ENCODE measurements at places on chromosomes 13 and 19.
A peak's percentile ranks its signal among the peaks of the same experiment; 100 is the strongest.

GRCh38 chr13:64186503-64187250, 2771.0 kb upstream of the PCDH20 start:
- no peak for DNase-seq

DNA sequence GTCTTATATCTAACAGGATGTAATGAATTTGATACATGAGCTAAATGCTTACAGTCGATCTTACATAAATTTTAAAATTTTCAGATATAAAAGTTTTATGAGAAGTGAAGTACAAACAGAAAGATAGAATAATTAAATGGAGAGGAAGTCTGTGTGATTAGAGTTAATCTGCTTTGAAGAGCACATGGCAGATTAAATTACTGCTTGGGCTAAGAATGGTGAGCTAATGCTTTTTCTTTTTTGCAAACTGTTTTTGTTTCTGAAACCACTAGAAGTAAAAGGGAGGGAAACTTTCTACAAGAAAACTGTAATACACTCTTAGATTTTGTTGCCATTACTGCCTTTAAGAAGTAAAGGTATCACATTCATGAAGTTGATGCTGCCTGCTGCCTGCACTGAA, 96.3 kb upstream of the SPRY2 start:
- no peak for DNase-seq

DNA sequence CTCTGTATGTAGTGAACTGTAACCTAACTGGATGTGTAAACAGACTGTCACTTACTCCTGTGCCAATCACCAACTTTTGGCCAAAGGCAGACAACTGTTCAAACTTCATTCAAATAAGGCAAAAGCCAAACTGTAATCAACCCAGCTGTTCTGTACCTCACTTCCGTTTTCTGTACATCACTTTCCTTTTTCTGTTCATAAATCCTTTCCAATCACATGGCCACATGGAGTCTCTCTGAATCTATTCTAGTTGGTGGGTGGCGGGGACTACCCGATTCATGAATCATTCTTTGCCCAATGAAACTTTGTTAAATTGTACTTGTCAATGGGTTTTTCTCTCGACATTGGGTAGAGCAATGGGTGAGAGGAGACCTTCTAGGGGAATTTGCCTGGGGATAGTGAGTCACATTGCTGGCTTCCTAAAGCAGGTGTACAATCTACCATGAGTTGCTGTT, 178.3 kb upstream of the RFC3 start:
- no peak for DNase-seq

- DNase-seq: no peak
Measured at GRCh38 chr13:52029569-52029968, 5.1 kb downstream of the UTP14C start.

GRCh38 chr13:29991343-29991742, 140.9 kb upstream of the UBL3 start:
- no peak for DNase-seq

DNA sequence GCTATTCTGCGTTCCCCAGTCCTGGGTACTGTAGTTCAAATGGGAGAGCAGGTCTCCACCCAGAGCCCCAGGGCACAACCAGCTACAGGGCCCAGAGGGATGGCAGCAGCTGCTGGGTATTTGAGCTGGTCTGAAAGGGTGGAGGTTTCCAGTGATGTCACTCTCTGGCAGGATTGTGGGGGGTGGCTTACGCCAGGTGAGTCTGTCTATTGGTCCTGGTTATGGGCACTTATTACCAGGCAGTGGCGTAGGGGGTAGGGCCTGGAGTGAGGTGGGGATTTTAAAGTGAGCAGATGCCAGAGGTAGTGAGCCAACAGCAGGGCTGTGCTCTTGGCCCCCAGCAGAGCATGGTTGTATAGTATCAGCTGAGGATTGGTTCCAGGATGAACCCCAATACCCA, 6.2 kb downstream of the RPS19 start:
- no peak for DNase-seq

- no peak for DNase-seq
Measured at GRCh38 chr13:59203855-59204254, 959.9 kb downstream of the DIAPH3 start.

DNA sequence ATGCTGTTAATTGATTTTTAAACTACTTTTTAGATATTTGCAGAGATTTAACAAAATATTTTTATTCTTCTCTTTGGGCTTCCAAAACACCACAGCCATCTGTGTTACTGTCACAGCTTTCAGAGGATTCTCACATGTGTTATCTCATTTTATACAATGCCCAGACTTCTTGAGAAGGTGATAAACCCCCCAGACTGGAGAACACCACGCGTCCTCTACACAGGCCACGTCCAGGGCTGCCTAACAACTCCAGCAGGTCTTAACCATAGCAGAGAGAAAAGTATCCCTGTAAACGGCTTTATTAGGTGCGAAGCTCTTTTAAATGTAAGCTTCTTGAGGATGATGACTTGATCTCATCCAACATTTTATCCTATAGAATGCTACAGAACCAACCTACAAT, 2.0 kb downstream of the GPR183 start:
- peak; percentile 34 for DNase-seq

- no peak for DNase-seq
Measured at GRCh38 chr13:77702366-77702765, 4.9 kb downstream of the SLAIN1 start.

DNA sequence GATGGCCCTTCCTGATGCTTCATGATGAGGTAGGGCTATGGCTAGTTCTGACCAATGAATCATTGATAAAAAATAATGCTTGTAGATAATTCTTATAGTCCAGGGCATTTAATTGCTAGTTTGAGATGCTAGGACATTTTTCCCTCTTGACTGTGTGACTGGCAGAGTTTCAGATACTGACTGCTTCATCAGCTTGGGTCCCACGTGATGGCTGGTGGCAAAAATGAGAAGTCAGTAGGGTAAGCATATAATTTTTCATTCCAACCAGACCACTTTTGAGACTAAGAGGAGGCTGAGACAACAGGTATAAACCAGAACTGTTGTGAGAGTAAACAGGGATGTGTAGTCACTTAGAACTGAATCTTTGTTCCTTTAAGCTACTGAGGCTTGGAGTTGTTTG, 183.3 kb downstream of the HS6ST3 start:
- DNase-seq: no peak
